Kidney tubule cell (primary cell): ENCODE measurements at places on chromosomes 2 and 18.

DNA sequence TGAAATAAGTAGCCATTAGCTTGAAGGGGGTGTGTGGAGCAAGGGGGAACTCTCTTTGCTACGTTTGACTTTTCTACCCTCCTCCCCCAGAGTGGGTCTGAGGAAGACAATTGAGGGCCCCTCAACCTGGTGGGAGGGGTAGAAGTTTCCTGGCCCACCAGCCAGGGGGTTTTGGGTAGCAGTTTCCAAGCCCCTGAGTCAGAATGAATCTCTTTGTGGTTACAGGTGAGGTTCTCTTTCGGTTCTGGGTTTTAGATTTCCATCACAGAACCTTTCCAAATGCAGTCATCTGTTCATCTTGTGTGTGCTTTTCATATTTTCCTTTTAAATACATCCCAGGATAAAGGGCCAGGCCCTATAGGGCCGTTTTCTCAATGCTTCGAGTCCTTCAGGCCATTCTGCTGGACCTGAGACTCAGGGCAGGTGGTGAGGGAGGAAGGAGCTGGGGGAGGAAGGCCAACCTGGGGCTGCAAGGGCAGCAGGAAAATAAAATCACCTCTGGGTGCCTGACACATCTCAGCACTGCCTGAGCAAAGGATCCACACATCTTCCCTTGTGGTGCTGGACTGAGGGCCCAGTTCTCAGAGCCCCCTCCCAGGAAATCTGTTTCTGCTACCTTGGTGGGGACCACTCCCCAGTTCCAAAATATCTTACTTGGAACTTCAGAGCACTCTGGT lies 4.7 kb downstream of the LBH start:
- no peak for DNase-seq

DNA sequence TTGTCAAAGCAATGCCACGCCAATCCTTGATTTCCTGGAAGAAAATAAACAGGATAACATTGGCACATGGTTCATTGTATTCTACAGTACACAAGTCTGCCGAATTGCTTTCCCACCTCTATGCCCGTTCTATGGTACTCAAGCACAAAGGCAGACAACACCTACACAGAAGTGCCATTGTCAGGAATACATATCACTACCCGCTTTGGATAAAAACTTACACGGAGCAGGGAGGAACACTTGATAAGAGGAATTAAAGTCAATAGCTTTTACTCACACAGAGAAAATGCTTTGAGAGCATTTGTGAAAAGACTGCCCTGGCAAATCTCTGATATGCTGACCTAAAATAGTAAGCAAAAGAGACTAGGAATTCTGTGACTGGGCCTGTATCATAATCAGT lies 23.4 kb downstream of the PLEKHM3 start:
- no peak for DNase-seq

GRCh38 chr2:12076810-12077209 lies 330.4 kb downstream of the LPIN1 start:
- peak; percentile 82 for DNase-seq

DNA sequence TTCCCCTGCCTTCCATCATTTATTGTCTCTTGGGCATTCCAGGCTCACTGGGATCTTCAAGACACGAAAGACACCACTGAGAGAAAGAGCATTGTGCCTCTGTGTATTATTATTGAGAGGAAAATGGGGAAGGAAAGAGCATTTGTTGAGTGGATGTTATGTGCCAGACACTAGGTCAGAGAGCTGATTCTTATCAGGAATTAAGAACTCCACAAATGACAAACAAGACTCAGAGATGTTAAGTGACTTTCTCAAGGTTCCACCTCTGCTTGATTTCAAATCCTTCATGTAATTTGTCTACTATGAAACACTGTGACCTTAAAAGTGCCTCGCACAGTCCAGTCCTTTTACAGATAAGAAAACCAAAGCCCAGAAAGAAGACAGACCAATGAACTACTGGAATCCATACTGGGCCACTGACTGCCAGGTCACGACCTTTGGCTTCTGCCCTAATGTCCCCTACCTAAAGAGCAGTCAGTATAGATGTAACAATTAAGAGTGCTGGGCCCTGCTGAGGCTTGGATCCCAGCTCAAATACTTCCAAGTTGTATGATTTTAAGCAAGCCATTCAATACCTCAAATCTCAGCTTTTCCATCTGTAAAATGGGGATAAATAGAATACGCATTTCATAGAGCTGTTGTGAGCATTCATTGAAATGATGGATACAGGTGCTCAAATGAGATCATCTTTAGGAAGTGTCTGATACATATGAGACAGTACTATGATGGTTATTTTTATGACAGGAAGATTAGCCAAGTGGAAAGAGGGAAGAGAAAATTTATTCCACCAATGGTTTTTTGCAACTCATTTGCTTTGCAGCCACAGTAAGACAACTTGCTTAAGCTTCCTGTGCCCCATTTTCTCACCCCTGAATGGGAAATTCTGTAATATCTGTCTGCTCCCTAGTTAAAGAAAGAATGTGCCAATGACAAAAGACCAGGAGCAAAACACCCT lies 10.9 kb downstream of the KLF7 start:
- DNase-seq = peak; percentile 53

- no peak for DNase-seq
Observed at GRCh38 chr2:130744287-130745117, 10.8 kb upstream of the AMER3 start.

DNA sequence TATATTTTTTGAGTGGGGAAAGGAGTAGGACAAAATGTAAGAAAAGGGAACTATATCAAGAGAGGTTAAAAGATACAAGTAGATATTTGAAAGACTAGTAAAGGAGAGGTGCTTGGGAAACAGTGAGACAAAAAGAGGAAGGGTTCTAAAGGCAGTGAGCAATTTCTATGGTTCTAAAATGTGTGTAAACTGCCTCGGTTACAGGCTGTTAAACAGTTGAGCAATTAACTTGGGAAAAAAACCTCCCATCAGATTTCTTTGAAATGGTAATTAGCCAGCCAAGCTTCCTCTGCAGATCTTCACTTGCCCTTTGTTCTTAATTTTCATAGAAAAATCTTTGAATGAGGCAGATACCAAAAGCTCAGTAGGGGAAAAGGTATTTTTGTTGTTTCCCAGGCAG lies 238.7 kb upstream of the KCNH7 start:
- peak; percentile 11 for DNase-seq

GRCh38 chr2:230564805-230565779 lies 147.6 kb upstream of the CAB39 start:
- peak; percentile 64 for DNase-seq

- peak; percentile 56 for DNase-seq
Observed at GRCh38 chr18:44716697-44717163, 36.0 kb downstream of the SETBP1 start.

DNA sequence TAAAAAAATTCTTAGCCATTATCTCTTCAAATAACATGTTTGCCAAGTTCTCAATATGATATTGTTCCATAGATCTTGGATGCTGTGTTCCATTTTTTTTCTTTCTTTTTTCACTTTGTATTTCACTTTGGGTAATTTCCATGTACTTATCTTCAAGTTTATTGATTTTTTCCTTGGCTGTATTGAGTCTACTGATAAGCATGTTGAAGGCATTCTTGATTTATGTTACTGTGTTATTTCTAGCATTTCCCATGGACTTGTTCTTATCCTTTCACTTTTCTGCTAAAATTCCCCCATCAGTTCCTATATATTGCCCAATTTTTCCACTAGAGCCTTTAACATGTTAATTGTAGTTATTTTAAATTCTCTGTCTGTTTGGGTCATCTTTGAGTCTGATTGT lies 50.8 kb upstream of the CHN1 start:
- DNase-seq = no peak

DNA sequence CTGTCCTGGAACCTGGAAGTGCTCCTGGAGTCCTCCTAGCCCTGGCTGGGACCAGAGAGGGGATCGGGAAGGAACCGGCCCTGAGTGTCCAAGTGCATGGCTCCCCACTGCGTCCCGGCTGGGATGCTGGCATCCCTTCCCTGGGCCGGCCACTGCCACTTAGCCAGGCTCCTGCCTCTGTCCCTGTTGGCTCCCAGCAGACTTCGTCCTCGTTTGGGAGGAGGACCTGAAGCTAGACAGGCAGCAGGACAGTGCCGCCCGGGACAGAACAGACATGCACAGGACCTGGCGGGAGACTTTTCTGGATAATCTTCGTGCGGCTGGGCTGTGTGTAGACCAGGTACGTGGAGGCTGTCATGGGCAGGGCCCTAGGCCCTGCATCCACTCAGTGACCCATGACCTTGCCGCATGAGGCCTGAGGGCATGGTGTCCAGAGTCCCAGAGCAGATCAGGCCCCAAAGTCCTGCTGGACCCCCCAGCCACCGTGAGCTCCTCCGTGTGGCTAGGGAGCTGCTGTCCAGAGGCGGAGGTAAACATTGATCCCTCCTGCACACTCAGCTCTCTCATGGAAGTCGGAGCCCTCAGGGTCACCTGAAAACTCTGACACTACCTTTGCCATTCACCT lies 7.1 kb downstream of the ANO7 start:
- no peak for DNase-seq

GRCh38 chr2:175004980-175005732 lies at the start of gene CHN1:
Gene CHN1, minus strand, starts transcription at chr2:175005381. Its CDS starts 469 bp downstream, at chr2:175004912.
- peak; percentile 78 for DNase-seq

GRCh38 chr18:57301573-57302559 lies 50.5 kb upstream of the ST8SIA3 start:
- DNase-seq = no peak

DNA sequence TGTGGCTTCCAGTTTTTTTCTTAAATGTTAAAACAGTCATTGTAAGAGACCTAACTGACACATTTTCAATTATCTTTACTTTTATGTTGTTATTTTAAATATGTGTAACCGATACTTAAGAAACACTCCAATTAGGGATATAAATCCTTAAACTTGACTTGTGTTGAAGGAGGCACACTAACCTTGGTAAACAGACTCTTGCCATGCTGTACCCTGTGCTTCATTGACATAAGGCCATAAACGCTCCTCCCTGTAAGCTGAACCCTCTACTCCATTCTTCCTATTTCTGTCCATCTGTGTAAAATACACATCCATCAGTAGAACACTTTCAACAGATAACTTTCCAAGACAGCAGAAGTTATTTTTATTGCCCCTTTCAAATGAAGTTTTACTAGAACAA lies 780.5 kb upstream of the FAM98A start:
- no peak for DNase-seq

DNA sequence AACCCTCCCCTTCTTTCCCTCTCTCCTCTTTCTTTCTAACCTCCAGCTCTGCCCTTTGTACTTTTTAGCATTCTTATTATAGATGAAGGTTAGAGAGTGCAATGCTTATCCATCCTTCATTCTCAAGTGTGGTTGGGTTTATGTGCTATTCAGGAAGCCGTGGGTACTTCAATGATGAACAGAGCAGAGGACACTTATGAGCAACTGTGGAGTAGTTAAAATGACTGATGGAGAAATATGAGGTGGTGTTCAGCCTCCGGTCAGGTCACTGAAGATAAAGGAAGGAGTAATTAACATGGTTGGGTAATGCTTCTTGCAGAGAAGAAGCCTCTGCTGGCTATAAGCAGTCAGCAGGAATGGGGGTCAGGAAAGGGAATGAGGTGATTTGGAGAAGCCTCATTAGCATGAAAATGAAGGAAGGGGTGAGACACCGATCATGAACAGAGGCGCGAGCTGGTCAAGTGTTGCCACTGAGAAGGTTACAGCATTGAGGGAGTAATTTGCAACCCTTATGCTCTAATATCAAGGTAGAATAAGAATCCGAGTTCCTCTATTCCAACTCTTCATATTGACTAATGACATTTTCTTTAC lies 174.7 kb downstream of the LPIN1 start:
- no peak for DNase-seq

- DNase-seq = no peak
Observed at GRCh38 chr2:12223732-12224131, 477.3 kb downstream of the LPIN1 start.

GRCh38 chr2:36362291-36362690 lies 6.7 kb downstream of the CRIM1 start:
- DNase-seq = peak; percentile 63

GRCh38 chr2:102119255-102119654 lies 23.3 kb upstream of the IL1R1 start:
- no peak for DNase-seq

GRCh38 chr2:120797421-120798221 lies 62.0 kb downstream of the GLI2 start:
- DNase-seq = no peak

- peak; percentile 82 for DNase-seq
Observed at GRCh38 chr2:58571181-58571852, 330.2 kb upstream of the FANCL start.

DNA sequence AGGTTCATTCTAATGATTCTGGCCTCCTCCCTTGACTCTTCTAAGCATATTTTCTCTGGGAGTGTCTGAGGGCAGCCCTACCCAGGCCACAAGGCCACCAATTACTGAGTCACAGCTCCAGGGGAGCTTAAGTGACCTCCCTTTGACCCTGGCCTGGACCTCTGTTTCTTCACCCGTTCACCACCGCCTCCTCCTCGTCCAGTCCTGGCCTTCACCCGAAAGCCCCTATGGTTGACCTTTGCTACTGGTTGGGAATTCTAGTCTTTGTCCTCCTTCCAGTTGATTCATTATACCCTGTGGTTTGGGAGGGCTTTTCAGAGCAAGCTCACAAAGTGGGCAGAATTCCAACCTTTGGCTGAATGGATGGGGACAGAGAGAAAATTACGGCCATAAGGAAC lies 72.6 kb downstream of the NRP2 start:
- DNase-seq = peak; percentile 86

DNA sequence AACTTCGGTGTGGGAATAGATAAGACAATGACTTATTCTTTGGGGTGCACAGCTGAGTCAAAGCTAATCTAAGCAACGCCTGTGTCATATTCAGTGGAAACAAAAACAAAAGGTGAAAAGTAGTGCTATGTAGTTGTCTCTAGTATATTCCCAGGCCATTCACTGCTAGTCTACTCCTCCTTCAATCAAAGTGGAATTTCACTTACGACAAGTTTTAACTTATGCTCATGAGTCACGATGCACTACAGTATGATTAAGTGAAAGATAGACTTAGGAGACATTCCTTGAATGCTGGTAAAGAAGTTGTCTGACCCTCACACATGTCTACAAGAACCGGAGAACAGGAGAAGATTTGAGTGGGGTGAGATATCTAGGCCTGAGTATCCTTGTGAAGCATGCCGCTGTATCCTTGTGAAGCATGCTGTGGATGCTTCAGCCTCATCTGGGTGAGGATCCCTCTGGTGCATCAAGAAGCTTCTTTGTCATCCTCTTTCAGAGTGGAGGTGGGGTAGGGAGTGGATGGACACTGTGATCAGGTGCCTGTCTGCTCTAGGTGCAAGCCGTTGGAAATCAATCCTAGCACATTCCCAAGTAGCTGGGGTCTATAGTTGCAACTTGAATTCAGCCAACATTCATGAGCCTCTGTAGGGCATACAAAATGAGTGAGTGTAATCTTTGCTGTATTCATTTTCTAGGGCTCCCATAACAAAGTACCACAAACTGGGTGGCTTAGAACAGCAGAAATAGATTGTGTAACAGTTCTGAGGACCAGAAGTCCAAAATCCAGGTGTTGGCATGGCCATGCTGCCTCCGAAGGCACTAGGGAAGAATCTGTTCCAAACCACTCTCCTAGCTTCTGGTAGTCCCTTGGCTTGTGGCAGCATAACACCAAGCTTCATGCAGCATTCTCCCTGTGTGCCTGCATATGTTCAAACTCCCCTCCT lies 173.5 kb upstream of the FN1 start:
- peak; percentile 84 for DNase-seq

DNA sequence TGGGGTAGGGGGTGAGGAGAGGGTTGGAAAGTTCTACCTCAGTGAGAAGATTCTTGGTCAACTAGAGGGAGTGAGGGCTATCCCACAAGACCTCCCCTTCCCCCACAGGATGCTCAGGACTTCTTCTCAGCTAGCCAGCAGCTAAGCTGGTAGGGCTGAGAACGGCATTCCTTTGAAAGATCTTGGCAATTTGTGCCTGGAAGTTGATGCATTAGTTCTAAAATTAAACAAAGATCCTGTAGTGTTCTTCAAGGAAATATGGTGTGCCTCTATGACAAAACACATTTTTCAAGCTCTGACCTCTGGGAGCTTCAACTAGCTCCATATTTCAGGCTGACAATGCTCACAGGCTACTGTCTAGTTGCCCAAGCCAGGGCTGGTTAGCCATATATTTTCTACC lies 2.3 kb downstream of the LYPD1 start:
- no peak for DNase-seq
